A549 treated with CORT108297 at 1 μM for 4 hours (cell line): ENCODE measurements at places on chromosomes 2 and 18. TPM values are rescaled to one million over a fixed set of nuclear protein-coding genes. Genes with fewer than 3 reads are reported as not detected.

The CLEC4F gene
- not detected in 5 replicates for total RNA-seq

The DLGAP1 gene
- total RNA-seq: 0.01 to 0.04 TPM in 2 of 5 replicates, not detected in the others

The TUBA4B gene
- total RNA-seq: 0.30 to 0.56 TPM (median 0.37 TPM) in 5 replicates

The SLC19A3 gene
- total RNA-seq: 2.4 to 3.5 TPM (median 2.6 TPM) in 5 replicates
